ENCODE measurements at places on chromosomes 5 and 9.

DNA sequence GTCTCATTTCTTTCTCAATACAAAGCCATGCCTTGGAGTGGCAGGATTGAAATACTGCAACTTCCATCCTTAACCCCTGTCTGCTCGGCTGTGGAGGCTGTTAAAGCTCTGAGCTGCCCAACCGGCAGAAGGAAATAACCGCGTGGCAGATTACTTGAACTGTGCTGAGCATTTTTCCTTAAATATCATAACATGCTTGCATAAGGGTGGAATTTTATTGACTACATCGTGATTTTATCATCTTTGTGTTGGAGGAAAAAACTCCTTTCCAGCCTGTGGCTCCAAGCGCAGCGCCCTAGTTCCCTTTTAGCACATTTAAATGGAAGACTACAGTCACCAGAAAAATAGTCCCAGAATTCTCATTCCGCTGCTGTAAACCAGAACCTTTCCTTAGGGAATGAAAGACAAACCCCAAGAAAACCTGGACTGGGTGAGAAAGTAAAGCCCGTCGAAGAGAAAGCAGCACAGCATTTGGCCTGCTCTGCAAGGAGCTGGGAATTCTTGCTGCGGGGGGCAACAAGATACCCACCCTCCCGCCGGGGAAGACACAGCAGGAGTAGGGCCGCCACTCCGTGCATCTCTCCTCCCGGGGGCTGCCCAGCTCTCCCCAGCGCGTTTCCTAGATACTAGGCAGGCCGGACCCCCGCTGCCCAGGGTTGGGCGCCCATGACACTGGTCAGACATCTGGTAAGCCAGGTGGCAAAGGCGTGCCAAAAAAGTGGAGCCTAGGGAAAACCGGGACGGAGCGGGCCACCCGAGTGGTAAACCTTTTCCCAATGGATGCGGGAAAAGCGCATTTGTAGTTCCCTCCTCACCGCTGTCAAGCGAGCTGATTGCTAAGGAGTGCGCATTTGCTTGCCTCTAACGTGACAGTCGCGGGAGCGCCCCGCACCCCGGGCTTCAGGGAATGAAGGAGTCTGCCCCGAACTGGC, 1.3 kb downstream of the SHC3 start:
- no peak for DNase-seq

DNA sequence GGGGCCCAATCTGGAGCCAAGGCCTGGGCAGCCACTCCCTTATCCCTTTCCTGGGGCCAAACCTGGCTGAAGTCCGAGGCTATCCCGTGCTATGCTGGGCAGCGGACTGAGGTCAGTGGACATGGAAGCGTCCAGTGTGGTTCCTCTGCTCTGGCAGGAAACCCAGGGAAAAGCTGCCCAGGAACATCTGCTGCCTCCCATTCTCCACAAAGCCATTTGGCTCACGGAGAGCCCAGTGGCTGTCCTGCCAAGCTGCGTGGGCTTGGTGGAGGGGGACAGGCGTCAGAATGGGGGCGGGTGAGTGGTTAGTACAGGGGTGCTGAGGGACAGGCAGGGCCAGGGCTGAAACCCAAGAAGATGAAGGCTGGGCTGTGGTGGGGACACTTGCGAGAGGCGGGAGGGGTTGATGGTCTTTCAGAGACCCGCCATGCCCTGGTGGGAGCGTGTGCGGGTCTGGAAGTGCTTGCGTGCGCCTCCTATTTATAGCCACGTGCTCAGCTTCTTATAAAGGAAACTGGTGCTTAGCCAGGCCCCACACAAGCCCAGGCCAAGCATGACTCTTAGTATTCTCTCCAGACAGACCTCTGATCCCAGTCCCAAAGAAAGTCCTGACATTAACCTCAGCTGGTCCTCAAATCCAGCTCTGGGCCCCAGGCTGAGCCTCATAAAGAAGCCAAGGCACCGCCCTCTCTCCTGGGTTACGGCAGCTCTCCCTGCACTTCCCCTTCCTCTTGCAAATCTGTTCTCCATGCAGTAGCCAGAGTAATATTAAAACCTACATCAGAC, 9.4 kb upstream of the SLC6A7 start:
- DNase-seq, result no peak

DNA sequence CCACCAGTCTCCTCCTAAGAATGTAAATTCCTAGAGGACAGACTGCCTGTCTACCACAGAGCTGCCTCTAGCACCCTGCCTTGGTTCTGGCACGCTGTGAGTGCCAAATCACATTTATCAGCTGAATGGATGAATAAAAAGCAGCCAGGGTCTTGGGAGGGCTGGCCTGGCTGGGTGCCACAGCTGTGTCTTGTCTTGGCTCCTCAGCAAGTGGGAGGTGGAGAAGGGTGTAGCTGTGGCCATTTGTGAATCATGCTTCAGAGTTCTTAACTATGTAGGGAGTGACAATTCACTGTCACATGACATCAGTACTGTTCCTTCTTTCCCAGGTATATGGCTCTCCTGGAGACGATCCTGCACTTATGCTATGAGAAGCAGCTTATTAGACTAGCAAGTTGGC, 70.6 kb downstream of the DCP2 start:
- DNase-seq, result no peak

DNA sequence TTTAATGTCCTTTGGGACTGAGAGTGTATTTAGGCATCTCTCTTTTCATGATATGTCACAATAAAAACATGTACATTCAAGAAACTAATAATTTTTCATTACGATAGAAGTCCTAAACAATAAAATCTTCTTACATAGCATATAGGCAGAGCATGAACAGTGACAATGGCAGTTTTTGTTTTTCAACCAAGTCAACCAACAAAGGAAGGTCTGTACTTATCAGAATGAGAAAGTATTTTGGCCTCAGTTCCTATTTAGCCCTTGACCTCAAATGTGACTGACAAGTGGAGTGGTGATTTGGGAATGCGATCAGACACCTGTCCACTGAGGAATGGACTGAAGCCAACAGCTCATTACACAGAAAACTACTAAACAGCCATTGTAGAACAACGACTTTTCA, 219.5 kb downstream of the TMEM161B start:
- no peak for DNase-seq

GRCh38 chr5:1181451-1182359, 19.7 kb upstream of the SLC6A19 start:
- DNase-seq, result no peak

GRCh38 chr5:170313816-170314215, 16.2 kb upstream of the LCP2 start:
- no peak for DNase-seq

DNA sequence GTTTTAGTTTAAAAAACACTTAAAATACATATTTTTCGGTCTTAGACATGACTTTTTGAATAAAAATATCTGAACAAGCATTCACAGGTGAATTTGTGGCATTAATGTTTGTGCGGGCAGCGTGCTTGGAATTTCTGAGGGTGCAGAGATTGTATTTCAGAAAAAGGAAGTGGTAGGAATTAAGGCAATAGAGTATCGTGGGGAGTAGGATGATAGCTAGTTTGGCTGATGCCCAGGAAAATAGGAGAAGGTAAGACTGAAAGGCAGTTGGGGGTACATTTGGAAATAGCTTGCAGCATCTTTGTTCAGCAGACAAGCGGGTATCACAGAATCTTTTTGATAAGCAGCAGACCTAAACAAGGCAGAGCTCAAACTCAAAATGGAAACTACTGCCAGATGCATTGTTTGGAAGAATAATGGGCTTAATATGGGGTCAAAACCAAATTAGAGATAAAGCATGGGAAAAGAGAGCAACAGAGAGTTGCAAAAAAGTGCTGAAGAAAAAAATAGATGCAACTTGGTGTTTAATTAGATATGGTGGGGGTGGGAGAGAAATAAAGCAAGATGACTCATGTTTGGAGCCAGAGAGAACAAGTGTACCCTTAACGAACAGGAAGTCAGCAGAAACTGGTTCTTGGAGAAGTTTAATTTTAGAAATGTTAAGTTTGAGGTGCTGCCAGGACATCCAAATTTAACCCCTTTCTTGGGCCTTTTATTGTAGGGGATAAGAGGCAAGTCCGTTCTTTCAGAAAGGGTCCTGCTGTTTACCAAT, 85.7 kb upstream of the ARRDC3 start:
- DNase-seq, result no peak

- no peak for DNase-seq
These were observed 39.2 kb upstream of the HAND1 start for GRCh38 chr5:154517181-154517580.

All from stimulated activated naive CD4-positive, alpha-beta T cell (primary cell).